Thyroid gland (tissue), 4 donors: ENCODE measurements at places on chromosomes 6 and 20. TPM values are rescaled to one million over a fixed set of nuclear protein-coding genes. Genes with fewer than 3 reads are reported as not detected.

GPLD1 gene
- total RNA-seq, result 7.4 TPM

CRISP3 gene
- total RNA-seq, result not detected

ARMH2 gene
- total RNA-seq, result not detected

MTO1 gene
- 46.4 TPM for total RNA-seq

RNGTT gene
- total RNA-seq, result 19.1 TPM

KCNQ2 gene
- 0.27 TPM for total RNA-seq

GSTA3 gene
- not detected for total RNA-seq

CYP39A1 gene
- 6.3 TPM for total RNA-seq

ZKSCAN3 gene
- 7.0 TPM for total RNA-seq

GRCh38 chr20:36975099-36975818, 23.8 kb upstream of the SAMHD1 start:
- H3K27ac ChIP-seq, result no peak overlapping the region
- H3K27me3 ChIP-seq, result no peaks in the 10 kb centered on the region
- H3K4me1 ChIP-seq, result no peaks in the 10 kb centered on the region
- no peak overlapping the region for H3K4me3 ChIP-seq

- no peaks in the 10 kb centered on the region for H3K4me1 ChIP-seq
- H3K27ac ChIP-seq, result no peak overlapping the region
- H3K4me3 ChIP-seq, result no peak overlapping the region
- DNase-seq, result no peak
- H3K27me3 ChIP-seq, result no peaks in the 10 kb centered on the region
- no peaks in the 10 kb centered on the region for H3K36me3 ChIP-seq
These were observed 119.9 kb upstream of the MAFB start for GRCh38 chr20:40808936-40809335.

DNA sequence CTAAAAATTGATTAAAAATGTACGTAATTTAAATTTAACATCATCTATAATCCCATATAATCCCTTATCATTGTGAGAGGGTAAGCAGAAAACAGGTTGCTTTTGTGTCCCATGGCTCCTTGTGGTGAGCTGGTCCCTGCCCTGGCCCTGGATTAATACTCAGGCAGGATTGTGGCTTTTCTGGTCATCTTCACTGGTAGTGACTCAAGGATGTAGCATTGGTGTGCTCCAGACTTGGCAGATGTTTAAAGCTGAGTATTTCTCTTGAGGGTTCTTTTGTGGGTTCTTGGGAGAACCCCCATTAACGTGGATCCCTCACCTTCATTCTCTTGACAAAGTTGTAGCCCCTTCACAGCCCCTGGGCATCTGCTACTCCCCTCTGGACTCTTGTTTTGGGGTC, 39.3 kb downstream of the SNRNP48 start:
- H3K27ac ChIP-seq, result no peak overlapping the region
- no peaks in the 10 kb centered on the region for H3K27me3 ChIP-seq
- H3K4me3 ChIP-seq, result no peak overlapping the region
- H3K36me3 ChIP-seq, result no peaks in the 10 kb centered on the region
- H3K4me1 ChIP-seq, result peaks cover 8% of the 10 kb centered on the region

DNA sequence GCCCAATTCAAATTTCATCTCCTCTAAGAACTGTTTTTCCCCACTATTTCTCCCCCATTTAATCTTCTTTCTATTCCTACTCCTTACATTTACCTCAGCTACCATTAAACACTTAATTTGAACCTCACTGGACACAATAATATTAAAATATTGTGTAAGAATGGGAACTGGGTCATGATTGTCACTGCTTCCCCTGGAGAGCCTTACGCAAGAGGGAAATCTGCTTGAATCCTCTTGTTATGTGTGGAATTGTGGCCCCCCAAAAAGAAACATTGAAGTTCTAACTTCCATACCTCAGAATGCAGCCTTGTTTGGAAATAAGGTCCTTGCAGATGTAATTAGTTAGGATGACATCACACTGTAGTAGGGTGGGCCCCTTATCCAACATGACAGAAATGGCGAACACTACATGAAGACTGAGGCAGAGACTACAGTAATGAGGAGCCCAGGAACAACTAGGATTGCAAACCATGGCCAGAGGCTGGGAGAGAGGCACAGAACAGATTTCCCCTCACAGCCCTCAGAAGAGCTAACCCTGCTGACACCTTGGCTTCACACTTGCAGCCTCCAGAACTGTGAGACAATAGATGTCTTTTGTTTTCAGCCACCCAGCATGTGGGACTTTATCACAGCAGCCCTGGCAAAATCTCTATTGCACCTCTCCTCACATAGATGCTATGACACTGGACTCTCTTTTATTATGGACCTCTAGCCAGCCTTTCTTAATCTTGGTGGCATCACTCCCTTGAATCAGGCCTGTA, 29.9 kb downstream of the HIVEP2 start:
- H3K27ac ChIP-seq, result no peak overlapping the region
- no peaks in the 10 kb centered on the region for H3K4me1 ChIP-seq
- no peak for DNase-seq
- no peak overlapping the region for H3K4me3 ChIP-seq
- H3K36me3 ChIP-seq, result no peaks in the 10 kb centered on the region

GRCh38 chr6:92784235-92784634, 635.1 kb downstream of the EPHA7 start:
- H3K4me3 ChIP-seq, result no peak overlapping the region
- no peak for DNase-seq
- H3K27ac ChIP-seq, result no peak overlapping the region
- H3K27me3 ChIP-seq, result no peaks in the 10 kb centered on the region
- H3K36me3 ChIP-seq, result no peaks in the 10 kb centered on the region
- no peaks in the 10 kb centered on the region for H3K4me1 ChIP-seq

GRCh38 chr6:160167604-160168399, 46.2 kb downstream of the SLC22A1 start:
- H3K4me3 ChIP-seq, result no peak overlapping the region
- H3K4me1 ChIP-seq, result no peaks in the 10 kb centered on the region
- DNase-seq, result no peak
- H3K27me3 ChIP-seq, result no peaks in the 10 kb centered on the region
- H3K36me3 ChIP-seq, result no peaks in the 10 kb centered on the region

DNA sequence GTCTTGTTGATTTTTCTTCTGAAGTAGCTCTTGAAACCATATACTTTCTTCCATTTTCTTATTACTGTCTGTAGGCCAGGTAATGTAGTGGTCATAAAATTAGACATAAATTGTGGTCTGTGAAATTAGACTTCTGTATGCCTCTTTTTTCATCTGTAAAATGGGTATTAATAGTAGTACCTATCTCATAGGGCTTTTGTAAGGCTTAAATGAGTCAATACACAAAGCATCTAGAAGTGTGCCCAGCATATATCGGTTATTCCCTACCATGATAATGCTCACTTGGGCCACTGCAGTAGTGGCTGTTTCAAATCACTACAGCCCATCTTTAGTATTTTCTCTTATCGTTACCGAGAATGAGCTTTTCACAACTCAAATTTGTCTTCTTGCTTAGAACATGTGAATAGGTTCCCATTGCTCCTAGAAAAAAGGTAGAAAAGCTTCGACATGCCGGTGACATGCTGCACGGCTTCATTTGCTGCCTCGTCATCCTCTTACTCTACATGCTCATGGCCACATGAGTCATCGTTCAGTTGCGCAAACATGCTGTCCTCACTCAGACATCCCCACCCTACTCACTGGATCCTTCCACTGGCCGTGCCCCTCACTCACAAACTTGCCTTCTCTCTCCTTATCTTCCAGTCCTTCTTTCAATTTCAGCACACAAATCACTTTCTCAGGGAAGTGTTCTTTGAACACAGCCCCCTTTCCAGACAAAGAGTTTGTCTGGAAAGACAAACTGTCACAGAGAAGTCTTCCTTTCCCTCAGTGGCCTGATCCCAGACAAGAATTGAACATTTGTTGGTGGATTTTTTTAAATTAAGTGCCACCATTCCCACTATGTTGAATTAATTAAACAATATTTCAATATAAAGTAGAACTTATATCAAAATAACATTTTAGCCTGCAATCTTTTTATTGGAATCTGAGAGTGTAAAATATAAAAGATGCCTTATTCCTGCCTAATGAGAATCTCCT, 32.2 kb upstream of the ERVFRD-1 start:
- no peak overlapping the region for H3K27ac ChIP-seq
- no peaks in the 10 kb centered on the region for H3K4me1 ChIP-seq
- no peaks in the 10 kb centered on the region for H3K36me3 ChIP-seq

DNA sequence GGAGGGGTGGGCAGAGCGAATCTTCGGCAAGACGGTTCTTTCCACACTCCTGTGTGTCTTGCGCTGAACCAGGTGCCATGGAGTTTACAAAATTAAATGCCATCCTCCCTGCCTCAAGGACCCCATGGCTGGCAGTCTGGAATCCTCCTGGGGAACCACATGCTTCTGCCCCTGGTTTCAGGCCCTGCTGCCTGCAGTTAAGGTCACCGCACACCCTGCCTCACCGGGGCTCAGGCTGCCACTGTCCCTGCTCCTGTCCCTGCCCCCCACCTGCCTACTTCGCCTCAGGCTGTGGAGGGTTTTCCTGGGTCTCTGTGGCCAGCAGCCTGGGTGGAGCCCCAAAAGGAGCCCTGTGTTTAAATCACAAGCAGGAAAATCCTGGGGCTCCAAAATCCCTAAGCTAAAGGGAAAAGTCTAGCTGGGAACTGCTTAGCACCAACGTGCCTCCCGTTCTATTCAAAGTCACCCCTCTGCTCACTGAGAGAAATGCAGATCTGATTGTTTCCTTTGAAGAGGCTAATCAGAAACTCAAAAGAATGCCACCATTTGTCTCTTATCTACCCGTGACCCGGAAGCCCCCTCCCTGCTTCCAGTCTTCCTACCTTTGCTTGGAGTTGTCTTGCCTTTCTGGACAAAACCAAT, 10.6 kb upstream of the TTLL2 start:
- no peak overlapping the region for H3K27ac ChIP-seq
- peaks cover 5% of the 10 kb centered on the region for H3K4me1 ChIP-seq
- no peaks in the 10 kb centered on the region for H3K27me3 ChIP-seq
- no peak overlapping the region for H3K4me3 ChIP-seq

- no peak for DNase-seq
- H3K4me3 ChIP-seq, result no peak overlapping the region
- no peaks in the 10 kb centered on the region for H3K27me3 ChIP-seq
- no peaks in the 10 kb centered on the region for H3K4me1 ChIP-seq
- H3K27ac ChIP-seq, result no peak overlapping the region
- no peaks in the 10 kb centered on the region for H3K36me3 ChIP-seq
These were observed 75.1 kb upstream of the ATXN1 start for GRCh38 chr6:16836144-16836981.

DNA sequence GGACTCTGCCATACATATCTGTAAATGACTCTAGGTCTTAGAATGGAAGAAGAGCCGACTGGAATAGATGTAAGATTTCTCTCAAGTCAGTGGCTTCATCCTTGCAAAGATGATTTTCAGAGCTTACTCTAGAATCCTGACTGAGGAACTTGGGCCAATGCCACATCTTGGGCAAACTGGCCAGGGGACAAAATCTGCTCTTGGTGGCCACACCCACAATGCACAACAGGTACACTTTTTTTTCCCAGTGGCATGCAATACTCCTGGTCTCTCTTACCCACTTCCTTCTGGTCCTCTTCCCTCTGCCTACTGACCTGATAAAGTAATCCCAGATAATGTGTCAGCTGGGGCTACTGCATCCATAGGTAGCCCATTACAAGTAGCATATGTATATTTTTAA, 13.4 kb downstream of the CLIC5 start:
- no peaks in the 10 kb centered on the region for H3K27me3 ChIP-seq
- H3K27ac ChIP-seq, result no peak overlapping the region
- H3K4me3 ChIP-seq, result no peak overlapping the region

DNA sequence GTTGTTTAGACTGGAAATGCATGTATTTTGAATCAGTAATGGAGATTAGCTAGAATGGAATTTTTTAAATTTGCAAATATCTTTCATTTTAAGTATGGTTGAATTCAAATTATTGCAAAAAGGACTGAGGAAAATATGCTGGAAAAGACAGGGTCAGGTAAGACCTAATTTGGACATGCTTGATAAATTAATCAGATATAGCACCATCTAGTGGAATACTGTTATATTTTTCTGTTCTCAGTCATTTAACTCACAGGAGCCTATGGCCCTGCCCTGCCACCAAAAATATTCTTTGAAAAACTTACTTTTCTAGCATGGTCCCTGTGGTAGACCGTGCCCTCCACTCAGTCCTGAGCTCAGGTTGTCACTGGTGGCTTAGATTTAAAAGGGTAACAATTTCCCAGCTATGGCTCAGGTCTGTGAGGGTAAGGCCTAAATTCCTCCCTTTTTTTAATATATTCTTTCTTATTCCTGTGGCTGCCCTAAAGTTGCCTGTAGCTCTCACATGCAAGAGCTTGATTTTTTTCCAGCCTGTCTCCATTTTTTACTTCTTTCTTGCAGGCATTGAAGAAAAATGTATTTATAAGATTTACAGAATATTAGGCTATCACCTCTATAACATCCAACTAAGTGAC, 25.3 kb upstream of the KIAA1586 start:
- H3K27me3 ChIP-seq, result no peaks in the 10 kb centered on the region
- H3K27ac ChIP-seq, result no peak overlapping the region
- H3K36me3 ChIP-seq, result no peaks in the 10 kb centered on the region

- no peak for DNase-seq
- H3K27ac ChIP-seq, result no peak overlapping the region
- no peak overlapping the region for H3K4me3 ChIP-seq
- no peaks in the 10 kb centered on the region for H3K27me3 ChIP-seq
These were observed 19.4 kb upstream of the MEI4 start for GRCh38 chr6:77633471-77633870.

GRCh38 chr20:31579245-31579644, 25.8 kb upstream of the ID1 start:
- no peaks in the 10 kb centered on the region for H3K36me3 ChIP-seq
- H3K4me3 ChIP-seq, result no peak overlapping the region
- no peaks in the 10 kb centered on the region for H3K4me1 ChIP-seq

- no peaks in the 10 kb centered on the region for H3K27me3 ChIP-seq
- H3K27ac ChIP-seq, result no peak overlapping the region
- no peak overlapping the region for H3K4me3 ChIP-seq
- DNase-seq, result no peak
- H3K36me3 ChIP-seq, result no peaks in the 10 kb centered on the region
These were observed 492.4 kb downstream of the RFPL4B start for GRCh38 chr6:112839525-112839961.

- H3K27me3 ChIP-seq, result no peaks in the 10 kb centered on the region
- H3K36me3 ChIP-seq, result peaks cover 5% of the 10 kb centered on the region
- no peak overlapping the region for H3K27ac ChIP-seq
- no peaks in the 10 kb centered on the region for H3K4me1 ChIP-seq
- H3K4me3 ChIP-seq, result no peak overlapping the region
These were observed 23.4 kb downstream of the DNPH1 start for GRCh38 chr6:43205849-43206248.

DNA sequence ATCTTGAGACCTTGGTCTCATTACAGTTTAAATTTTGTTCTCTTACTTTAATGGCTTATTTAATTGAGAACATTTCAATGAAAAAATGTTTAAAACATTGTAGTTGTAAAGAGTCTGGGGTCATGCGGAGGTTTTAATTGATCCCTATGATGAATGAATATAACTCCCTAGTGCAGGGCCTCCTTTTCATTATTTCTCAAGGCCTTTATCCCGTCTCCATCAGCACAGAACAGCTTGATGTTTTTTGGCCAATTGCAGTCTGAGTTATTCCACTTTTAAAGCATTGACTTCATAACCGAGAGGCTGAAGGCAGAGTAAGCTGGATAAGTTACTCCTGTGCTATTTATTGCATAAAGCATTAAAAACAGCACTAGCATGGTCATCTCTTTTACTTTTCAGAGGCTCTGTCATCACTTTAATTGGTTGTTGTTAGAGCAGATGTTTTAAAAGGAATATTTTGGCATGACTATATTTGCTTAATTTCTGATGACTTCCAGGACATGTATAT, 83.4 kb downstream of the DTD1 start:
- no peak overlapping the region for H3K27ac ChIP-seq
- DNase-seq, result no peak
- H3K4me3 ChIP-seq, result no peak overlapping the region
- H3K27me3 ChIP-seq, result no peaks in the 10 kb centered on the region
- H3K4me1 ChIP-seq, result peaks cover 4% of the 10 kb centered on the region
